Activated T-helper 1 cell treated with Interleukin-2 at 50 U/mL for 16 hours (primary cell): ENCODE measurements at places on chromosomes 11 and 22.

- DNase-seq: no peak
These were observed 804.6 kb upstream of the RAG2 start for GRCh38 chr11:37402663-37403062.

- no peak for DNase-seq
These were observed 20.9 kb downstream of the TMPRSS13 start for GRCh38 chr11:117908109-117908895.

DNA sequence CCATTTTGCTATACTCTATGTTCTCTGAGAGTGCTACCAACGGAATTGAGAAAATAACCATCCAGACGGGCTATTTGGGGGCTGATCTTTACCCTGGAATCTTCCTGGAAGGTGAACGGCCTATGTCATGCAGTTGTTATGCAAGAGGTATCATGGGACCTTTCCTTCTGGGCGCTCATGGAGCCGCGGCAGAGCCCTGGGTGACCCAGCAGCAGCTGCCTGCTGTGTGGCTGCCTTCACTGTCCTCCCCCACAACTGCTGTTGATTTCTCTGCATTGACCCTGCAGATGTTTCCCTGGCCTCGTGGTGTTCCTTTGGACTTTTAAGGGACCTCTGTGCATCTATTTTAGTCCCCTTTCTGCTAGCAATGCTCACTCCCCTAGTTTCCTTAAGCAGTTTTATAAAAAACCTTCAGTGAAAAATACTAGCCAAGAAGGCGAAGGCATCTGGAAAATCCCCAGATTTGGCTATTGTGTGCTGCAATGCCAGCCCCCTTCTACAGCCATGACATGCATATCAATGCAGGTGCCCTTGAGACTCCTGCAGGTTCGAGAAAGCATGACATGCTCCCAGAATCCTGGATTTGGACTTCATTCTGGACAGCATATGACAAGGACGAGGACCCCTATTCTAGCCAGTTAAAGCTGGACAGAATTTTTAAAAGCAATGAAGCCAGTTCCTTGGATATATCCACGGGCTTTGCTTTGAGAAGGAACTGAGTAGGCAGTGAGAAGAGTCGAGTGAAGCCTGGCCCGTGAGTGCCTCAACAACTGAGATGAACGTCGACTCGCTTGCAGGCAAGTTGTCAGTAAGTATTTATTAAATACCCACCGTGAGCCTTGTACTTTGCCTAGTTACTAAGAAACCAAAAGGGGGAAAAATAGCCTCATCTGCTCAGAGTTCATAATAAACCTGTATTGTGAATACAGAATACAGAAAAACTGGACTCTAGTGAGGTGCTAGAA lies at the start of gene SLC25A18:
Gene SLC25A18 (plus strand): TSS at position 593 of the 965 bp plus-strand sequence. CDS start 16,447 bp downstream, outside the sequence.
- no peak for DNase-seq

- DNase-seq: no peak
These were observed at the start of gene CASP1 for GRCh38 chr11:105034813-105035620. Gene CASP1, minus strand, starts transcription at chr11:105035144. Its CDS starts 31 bp downstream, at chr11:105035113.

DNA sequence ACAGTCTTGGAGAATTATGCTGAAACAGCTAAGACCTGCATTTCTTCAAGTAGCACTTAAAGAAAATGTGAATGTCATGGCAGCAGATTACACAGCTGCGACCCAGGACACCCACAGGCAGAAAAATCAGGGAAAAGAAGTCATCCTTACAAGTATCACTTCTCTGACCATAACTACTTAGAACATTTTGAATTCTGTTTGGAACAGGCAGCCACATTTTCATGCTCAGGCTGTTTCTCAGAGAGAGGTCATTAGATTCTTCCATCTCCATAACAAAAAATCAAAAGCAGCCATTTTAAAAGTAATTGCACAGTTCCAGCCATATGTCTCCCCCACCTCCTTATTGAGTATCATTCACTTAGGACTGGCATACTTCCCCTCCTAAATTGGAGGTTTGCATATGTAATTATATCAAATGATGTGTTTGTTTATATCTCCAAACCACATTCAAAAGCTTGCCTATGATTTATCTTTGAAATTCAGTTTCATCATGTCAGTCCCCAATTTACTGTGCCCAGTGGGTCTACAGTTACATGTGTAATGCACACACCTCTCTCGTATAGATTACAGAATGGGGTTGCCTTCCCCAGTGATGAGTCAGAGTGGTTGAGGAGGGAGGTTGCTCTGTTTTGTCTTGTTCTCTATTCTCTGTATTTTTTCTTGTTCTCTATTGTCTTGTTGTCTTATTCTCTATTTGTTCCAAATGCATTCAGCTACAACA lies 276.5 kb upstream of the MTNR1B start:
- DNase-seq: no peak

DNA sequence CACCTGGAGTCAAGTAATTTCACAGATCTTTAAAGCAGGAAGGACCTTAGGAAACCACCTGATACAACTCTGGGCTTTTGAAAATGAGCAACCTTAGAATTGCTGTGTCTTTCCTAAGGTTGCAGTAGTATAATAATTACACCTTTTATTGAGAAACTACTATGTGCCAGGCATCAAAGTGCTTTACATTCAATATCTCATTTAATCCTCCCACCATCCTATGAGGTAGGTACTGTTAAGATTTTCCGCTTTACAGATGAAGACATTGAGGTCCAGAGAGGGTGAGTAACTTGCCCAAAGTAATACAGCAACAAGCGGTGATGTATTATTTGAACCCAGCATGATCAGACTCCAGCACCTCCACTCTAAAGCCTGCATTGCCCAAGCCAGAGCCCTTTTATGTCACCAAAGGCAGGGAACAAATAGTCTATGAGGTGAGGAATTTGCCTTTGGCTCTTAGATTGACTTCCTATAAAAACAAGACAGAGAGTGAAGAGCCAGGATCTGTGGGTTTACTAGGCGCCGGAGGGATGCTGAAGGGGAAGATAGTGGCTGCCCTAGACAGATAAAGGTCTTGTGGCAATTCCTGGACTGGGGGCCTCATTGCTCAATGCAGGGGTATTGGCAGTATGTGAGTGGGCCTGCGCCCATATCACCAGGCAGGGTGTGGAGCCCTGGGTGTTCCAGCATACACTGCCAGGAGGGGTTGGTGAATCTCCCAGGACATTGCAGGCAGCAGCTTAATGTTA lies 157.1 kb downstream of the FBXO7 start:
- no peak for DNase-seq

DNA sequence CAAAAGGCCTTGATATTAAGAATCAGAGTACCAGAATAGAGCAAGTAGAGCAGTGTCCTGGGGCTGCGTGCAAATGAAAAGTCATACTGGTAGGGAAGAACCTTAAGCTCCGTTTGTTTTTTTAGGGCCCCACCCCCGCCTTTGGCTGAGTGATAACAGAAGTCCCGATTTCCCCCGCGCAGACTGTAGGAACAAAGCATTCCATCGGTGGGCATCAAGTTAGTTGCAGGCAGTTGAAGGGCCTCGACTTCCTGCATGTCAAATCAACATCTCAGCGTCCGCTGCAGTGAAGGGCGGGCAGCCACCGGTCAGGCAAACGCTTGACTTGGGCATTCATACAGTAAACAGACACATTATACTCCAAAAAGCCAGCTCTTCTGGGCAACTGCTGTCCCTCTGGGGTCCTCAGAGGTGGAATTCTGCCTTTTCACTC lies 11.7 kb downstream of the LRP4 start:
- DNase-seq: no peak
